ENCODE measurements at places on chromosomes 11 and 22.

DNA sequence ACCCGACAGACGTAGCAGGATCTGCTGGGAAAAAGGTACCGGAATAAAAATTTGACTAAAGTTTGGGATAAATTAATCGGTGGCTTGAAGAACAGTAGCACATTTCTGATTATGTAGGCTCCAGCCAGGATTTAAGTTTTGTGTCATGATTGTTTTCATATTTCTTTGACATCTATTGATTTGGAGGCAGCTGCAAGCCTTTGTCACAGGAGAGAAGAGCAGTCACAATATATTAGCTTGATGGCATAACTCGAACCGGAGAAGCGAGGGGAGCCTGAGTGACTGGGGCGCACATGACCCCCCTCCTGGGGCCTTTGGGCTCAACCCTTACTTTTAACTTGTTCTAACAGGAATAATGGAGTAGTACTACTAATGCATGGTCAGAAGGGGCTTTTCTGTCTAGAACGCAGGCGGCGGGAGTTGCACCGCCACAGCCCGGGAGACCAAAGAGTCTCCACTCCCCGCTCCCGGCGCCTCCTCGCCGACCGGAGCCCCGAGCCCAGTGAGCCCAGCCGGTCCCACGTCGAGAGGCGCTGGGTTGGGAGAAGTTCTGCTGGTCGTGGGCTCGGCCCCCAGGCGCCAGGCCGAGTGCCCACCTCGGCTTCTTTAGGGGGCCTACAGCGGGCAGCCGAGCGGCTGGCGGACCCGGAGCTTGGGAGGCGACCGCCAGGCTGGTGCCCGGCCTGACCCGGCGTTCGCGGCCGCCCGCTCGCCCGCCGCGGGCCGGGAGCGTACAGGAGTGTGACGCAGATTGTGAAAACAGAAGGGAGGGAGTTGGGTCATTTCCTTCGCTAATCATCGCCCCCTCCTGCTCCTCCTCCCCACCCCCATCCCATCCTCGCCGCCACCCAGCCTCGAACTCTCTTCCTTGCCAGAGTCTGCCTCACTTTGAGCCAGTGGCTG, 15.7 kb upstream of the PAX6 start:
- no peak for DNase-seq

- no peak for DNase-seq
Measured at GRCh38 chr11:23789200-23789853, 707.5 kb upstream of the LUZP2 start.

- peak; percentile 83 for DNase-seq
Measured at GRCh38 chr11:61814958-61815789, 1.6 kb downstream of the FADS1 start.

DNA sequence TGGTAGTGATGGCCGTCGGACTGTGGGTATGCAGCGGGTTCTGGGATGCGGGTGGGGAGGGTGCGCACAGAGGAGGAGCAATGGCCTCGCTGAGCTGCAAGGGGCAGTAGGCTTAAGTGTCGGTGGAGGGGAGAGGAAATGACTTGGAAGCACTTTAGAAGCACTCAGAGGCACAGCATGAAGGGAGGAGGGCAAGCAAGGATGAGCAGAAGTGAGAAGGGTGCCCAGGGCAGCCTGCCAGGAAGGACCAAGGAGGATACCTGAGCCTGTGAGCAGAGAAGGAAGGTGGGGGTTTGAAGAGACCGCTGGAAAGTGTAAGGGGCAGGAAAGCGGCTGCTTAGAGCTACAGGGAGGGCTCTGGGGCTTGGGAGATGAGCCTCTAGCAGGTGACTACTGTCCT, 330 bp downstream of the SLC5A1 start:
- DNase-seq: no peak

DNA sequence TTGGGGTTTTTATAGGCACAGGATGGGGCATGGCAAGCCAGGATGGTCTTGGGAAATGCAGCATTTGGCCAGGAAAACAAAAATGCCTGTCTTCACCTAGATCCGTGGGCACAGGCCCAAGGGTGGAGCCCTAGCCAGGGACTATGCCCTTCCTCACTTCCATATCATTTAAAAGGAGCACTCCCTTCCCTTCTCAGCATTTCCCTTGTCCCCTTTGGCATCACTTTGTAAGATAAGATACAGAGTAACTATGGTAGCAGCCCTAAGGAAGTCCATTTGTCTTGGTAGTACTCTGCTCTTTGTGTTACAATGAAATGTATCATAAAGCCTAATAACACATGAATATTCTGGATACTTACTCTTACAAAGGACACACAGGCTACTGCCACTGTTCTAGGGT, 1092.6 kb upstream of the TENM4 start:
- no peak for DNase-seq

GRCh38 chr11:5281596-5281995, 11.9 kb upstream of the HBE1 start:
- no peak for DNase-seq

DNA sequence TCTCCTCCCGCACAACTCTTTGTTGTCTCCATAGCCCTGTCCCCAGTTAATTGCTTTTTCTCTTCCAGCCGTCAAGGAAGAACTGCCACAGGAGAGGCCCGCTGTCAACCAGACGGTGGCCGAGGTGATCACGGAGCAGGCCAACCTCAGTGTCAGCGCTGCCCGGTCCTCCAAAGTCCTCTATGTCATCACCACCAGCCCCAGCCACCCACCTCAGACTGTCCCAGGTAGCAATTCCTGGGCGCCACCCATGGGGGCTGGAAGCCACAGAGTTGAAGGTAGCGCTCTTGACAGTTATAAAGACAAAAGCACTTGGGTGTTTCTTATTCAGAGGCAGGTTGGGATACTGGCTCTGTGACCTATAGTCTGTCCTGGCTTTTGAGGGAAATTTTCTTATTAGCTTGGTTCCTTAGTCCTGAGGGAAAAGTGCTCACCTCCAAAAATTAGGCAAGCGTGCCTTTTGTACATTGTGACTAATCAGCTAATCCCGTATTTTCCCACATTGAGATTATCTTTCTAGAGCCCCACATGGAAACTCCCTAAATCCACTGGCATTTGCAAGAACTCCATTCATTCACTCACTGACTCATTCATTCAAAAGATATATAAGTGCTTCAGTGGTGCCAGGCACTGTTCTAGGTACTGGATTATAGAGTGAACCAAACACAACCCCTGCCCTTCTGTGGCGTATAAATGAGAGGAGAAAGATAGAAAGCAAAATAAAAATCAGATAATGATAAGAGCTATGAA, 65.9 kb downstream of the KREMEN1 start:
- no peak for DNase-seq

DNA sequence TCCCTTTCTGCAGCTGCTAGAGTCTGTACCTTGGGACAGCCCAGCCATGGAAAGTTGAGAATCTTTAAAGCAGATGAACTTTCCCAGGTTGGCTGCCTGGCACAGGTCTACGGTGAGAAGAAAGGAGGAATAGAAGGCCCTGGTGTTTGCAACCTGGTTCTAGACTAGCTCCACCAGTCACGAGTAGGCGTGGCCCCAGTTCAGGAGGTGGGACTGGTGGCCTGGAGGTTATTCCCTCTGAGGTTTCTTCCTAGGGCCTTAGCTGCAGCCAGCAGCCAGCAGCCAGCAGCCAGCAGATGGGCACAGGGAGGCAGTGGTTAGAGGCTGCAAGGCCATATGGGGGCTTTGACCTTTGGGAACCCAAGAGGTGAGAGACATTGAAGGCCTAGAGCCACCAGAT, 40.9 kb downstream of the PRDM11 start:
- no peak for DNase-seq

DNA sequence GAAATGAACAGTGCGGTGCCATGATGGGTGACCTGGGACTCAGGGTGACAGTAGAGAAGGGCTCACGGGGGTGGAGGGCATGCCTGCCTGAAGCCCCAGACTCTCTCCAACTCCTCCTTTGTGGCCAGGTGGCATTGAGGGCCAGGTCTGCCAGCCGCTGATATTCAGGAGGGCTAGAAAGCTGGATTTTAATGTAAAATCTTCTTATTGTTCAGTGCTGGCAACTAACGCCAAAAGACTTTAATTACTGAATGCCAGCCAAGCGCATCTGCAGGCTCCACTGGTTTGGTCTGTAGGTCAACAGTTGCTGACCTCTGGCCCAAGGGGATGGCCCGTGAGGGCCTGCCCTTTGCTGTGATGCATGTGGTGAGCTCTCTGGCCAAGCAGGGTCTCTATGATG, 10.3 kb downstream of the MRGPRG start:
- no peak for DNase-seq

DNA sequence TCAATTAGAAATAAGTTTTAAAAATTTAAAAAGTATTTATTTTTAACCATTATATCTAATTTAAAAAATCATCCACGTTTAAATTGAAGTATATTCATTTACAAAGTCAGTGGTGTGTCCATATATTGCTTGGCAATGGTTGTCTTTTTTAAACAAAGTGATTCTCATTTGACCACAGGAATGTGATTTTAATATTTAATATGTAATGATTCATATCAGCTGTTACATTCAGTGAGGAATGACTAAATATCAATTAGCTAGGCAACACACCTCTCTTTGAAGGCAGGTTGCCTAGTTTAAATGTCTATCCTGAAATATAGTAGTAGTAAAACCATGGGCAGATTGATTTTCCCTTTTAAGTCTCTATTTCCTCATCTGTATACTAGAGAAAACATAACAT, 392.2 kb upstream of the CCDC179 start:
- no peak for DNase-seq

DNA sequence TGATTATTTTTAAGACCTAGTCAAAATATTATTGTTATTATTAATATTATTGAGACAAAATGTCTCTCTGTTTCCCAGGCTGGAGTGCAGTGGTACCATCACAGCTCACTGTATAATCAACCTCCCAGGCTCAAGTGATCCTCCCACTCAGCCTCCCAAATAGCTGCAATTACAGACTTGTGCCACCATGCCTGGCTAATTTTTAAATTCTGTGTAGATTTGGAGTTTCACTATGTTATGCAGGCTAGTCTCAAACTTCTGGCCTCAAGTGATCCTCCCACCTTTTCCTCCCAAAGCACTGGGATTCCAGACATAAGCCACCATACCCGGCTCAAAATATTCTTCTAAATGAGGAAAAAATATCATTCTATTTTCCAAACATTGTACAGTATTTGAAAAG, 37.0 kb downstream of the SLC36A4 start:
- peak; percentile 54 for DNase-seq

GRCh38 chr11:1521382-1522080, 35.0 kb upstream of the MOB2 start:
- DNase-seq: no peak

DNA sequence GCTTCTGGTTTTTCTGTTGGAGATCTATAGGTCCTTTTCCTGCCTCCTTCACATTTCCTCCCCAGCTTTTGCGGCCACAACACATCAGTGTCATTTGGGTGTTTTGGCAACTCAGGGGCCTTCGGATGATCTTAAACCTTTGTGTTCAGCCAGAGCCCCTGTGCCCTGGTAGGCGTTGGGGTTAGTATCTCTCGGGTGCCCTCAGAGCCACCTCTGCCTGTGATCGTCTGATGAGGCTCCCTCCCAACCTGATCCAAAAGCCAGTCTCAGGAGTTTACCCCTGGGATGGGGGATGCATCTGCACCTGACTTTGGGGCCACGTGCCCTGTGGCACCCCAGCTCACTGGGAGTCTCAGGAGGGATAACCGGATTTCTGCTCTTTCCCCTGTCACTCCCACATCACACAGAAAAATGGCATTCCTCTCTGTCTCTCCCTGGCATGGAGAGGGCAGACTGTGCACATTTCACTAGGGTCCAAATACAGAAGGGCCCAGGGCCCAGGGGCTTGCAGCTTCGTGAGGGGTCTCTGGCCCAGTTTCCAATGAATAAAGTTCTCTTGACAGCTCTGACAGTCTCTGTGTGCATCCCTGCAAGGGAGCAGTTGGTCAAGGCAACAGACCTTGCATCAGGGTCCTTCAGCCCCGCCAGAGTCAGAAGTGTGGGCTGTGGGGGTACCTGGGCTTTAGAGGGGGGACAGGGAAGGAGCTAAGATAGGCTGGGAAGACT, 2.6 kb downstream of the RNF26 start:
- DNase-seq: no peak

DNA sequence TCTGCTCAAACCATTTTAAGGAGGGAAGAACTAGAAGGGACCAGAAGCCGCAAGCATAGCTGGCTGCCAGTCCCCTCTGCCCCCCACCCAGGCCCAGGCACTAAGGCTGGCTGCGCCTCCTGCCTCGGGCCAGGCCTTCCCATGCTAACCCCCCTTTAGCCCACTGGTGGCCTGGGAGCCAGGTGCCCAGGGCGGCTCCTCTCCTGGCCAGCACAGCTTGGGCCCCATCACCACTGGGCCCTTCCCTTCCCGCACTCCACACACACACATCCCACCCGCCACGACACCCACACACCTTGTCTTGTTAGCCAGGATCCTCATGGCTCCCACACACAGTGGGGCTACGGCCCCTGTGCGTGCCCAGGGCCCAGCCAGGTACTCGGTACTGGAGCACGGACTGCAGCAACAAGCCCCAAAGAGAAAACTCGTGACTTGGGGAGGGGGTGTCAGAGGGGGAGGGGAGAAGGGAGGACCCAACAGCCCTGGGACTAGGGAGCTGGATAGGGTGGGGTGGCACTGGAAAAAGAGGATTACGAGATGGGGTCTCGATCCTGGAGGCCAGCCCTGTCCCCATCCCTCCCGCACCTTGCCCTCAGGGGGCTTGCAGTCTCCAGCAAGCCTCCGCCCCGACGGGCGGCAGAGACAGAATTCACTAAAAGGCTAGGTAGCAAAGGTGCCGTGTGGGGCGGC, 16.0 kb downstream of the BCL9L start:
- DNase-seq: no peak

DNA sequence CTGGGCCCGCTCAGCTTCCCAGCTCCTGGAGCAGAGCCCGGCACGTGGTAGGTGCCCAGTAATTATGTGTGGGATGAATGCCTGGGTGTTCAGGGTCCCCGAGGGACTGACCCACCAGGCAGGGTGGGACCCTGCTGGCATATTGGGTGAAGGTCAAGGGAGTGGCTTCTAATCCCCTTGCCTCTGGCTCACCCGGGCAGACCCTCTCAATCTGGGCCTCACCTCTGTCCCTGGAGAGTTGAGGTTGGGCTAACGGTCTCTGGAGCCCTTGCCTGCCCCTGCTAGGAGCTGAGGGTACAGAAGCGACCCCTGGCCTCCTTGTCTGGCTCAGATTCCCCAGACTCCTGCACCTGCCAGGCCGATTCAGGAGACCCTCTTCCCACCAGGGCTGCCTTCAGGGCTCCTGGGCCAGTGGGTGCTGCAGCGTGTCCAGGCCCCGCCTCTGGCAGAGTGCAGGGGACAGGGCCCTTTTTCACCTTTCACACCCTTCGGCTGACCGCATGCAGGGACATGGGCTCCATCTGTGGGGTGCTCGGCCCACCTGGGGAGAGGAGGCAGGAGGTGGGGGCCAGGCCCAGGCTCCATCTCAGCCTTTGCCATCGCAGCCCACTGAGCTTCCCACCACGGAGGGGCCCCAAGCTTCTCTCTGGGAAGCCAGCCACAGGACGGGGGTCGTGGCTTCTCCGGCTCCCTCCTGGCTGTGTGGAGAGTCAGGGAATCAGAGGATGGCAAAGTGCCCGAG, 3.8 kb upstream of the CTSD start:
- no peak for DNase-seq
